Astrocyte of the cerebellum (primary cell): ENCODE measurements at places on chromosomes 6 and 20.
A peak's percentile ranks its signal among the peaks of the same experiment; 100 is the strongest.

DNA sequence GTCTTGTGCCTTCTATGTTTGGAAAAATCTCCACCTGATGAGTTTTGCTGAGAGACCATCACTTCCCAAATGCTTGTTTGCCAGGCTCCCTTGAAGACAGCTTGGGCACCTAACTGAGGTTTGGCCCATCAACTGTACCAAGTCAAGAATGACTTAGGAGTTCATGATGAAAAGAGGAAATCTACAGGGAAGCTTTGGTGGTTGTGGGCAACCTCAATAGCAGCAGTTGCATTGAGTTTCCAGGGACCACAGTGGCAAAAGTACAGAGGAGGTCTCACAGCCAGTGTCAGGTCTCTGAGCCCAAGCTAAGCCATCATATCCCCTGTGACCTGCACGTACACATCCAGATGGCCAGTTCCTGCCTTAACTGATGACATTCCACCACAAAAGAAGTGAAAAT is 49.7 kb upstream of the PHACTR1 start:
- no peak for DNase-seq

DNA sequence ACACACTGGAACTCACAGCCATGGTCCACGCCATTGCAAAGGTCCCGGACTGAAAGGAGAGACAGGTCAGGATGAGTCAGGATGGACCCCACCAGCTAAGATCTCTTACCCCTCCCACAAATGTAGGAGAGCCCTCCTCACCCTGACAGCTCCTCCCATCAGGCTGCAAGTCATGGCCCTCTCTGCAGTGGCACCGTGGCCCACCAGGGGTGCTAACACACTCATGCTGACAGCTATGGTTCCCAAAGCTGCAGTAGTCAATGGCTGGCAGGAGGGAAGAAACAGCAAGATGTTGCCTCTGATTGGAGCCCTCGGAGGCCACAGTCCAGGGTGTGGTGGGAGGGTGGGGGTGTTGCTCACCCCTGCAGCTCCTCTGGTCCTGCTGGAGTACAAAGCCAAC is 5.7 kb upstream of the RBPJL start:
- no peak for DNase-seq

DNA sequence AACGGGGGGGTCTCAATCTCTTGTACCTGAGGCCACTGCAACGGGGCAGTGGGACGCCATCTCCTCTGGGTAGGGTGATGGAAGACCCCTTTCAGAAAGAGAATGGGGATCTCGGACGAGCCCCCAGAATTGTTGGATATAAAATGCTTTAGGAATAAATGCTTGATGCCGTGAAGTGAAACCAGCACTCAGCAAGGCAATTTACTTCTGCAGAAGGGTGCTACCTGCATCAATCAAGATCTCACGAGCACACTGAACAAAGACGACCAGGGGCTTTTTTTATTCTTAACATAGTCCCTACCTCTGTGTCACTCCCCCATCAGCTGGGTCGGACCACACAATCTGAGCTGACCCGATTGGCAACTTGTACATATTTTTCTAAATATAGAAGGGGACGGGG is 203.6 kb upstream of the TBX18 start:
- no peak for DNase-seq

DNA sequence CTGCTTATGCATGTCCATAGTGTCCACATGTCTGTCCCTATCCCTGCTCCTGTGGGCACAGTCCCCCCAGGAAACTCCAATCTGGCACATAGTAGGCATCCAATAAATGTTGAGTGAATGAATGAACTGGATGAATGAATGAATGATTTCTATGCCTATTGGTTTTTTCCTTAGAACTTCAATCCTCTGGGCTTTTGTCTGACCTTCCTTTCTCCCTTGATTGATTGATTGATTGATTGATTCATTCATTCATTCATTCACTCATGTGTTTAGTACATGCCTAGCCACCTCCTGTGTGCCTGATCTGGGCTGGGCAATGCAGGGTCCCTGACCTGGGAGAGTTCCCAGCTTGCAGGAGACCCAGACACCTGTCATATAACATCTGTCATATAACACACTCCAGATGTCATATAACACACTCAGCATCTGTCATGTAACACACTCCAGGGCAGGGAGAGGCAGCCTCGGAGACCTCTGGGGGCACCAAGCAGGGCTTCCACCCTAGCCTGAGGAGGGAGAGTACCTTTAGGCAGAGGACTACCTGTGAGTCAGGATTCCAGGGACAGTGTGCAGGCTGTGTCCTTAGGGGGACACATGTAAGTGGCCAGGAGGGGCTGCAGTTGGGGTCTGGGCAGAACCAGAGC is 17.9 kb downstream of the VSTM2L start:
- DNase-seq: no peak

DNA sequence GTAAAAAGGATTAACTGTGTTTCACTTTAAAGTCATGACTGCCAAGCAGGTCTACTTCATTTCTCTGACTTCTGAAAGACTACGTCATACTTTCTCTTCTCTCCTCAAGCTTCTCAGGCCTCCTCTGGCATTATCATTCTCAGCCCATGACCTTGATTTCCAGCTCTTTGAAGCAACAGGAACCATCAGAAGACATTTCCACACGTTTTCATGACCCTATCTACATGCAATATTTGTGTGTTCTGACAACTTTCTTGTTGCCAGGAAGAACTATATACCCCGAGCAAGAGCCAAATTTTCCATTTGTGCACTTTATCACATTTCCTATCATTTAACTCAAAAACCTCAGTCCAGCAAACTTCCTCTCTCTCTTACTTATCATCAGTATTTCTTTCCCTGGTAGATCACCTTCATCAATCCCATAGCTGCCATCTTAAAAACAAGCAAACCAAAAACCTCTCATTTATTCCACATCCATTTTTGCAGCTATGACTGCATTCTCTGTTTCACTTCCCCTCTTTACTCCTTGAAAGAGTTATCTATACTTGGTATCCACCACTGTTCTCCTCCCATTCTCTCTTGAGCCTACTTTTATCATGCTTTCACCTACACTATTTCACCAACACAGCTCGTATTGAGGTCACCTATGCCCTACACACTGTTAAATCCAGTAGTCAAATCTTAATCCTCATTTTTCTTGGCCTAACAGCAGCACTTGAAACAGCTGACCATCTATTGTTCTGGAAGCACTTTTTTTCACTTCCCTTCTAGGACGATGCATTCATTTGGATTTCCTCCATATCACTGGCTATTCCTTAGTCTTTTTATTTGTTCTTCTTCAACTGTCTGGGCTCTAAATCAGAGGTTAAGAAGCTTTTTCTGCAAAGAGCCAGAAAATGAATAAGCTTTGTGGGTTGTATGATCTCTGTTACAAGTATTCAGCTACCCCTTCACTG is 47.1 kb downstream of the STX7 start:
- DNase-seq: no peak

DNA sequence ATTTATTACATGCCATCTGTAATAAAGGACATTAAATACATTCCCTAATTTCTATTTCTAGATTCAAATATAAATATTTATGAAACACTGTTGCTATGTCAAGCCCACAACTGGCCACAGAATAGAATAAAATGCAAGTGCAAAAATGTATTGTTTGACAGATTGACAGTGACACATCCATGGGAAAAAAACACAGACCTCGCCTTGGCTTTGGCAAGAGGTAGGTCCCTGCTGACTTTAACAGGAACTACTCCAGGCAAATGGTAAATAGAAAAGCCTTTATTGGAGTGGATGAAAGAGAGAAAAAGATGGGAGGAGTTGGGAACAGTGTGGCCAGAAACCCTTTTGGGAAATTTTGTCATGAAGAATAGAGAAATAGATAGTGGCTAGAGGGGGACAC is 622.9 kb downstream of the UTRN start:
- no peak for DNase-seq

GRCh38 chr20:55774628-55775027 is 230.7 kb downstream of the CBLN4 start:
- no peak for DNase-seq

DNA sequence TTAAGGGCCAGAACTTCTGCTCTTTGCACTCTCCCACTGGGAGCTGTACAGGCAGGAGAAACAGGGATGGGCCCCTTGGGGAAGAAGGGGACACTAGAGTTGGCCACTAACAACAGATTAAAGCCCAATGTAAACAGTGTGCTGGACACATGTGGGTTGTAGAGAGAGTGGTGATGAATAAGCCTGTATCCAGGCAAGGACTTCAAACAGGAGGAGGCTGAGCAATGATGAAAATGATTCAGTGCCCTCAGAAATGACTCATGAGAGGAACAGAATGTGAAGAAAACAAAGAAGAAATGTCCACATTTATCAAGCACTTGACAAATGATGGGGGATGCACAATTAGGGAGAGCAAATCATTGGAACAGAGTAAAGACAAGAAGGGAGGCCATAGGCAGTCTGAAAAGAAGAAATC is 242.3 kb downstream of the TBX18 start:
- peak; percentile 69 for DNase-seq

GRCh38 chr6:47197682-47198640 is 111.7 kb downstream of the TNFRSF21 start:
- no peak for DNase-seq

- no peak for DNase-seq
Measured at GRCh38 chr6:15870333-15871043, 207.7 kb upstream of the DTNBP1 start.

- DNase-seq: no peak
Measured at GRCh38 chr20:15487682-15488081, 1085.6 kb downstream of the KIF16B start.

DNA sequence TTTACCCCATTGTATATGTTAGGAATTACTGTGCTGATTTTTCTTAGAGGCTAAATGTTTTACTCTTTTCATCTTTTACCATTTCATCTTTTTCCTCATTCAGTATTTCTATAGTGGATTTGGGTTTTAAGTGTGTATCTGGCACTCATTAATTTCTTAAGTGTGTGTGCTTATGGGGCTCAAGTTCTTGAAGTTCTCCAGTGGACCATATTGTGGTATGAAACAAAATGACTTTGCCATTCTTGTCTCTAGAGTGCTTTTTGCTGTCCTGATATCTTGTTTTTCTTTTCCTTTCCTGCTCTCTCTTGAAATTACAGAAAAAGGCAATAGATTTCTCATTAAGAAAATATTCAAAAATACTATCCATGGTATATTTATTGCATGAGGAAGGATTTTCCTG is 123.1 kb downstream of the ARID1B start:
- DNase-seq: no peak

- DNase-seq: no peak
Measured at GRCh38 chr6:85675030-85675819, 32.5 kb upstream of the SYNCRIP start.

- no peak for DNase-seq
Measured at GRCh38 chr20:23754731-23755130, 4.0 kb upstream of the CST1 start.

DNA sequence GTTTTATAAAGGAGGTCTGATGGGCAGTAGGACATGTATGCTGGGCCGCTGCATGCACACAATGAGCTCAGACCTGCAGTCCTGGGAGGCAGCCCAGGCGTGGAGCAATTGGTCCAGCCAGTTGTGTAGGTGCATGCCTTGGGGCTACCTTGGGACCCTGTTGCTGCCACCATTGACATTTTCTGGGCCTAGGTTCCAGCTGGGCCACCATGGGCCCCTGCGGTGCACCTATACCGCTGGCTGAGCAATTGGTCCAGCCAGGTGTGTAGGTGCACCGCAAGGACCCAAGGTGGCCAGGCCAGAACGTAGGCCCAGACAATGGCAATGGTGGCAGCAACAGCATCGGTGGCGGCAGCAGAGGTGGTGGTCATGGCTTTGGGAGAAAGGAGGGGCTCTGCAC is 143.9 kb downstream of the PXDC1 start:
- DNase-seq: no peak

DNA sequence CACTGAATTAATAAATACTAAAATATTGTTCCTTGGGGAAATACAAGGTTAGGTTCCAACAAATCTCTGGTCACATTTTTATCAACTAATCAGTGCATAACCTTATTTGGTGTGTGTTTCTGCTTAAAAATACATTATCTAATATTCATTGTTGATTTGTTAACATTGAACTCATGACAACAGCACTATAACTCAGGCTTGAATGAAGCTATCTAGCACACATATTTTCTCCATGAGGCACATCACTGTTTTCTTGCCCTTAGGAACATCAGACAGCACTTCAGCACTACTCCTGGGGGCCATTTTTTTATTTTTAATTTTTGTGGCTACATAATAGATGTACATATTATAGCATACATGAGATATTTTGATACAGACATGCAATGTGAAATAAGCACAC is 277.2 kb upstream of the NT5E start:
- DNase-seq: no peak

DNA sequence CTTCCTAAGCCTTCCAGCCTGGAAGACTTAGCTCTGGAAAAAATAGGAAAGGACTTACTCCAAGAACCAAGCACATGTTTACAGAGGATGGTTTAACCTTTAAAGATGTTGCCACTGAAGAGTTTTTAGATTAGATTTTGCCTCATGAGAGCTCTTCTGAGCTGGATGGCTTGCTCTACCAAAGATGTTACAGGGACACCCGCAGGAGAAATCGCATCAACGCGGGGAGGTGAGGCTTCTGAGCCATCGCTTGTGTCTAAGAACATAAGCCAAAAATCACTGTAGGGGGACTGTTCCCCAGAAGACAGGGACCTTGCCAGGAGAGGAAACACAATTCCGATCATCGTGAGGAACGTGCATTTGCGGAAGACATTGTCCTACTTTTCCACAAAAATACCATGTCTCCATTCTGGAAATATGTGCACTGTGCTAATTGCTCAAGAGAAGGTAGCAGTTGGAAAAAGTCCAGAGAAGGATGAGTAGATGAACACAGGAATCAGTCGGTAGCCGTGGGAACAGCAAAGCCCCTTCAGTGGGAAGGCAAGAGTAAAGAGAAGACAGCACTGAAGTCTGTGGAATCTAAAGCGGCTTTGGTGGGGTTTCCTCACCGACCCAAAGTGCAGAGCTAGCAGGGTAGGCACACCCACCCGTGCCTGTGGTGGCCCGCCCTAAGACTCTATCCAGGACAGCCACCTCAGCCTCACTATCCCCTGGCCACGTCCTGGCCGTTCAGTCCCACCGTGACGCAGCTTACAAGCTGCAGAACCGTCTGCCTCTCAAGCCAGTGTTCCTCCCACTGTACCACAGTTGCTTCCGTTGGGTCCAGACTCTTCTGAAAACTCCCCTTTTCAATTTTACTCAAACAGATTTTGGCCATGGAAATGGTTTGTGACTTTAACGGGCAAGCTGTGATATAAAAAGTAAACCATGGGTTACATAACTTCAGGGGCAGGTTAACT is 334.8 kb downstream of the NRN1 start:
- DNase-seq: no peak

DNA sequence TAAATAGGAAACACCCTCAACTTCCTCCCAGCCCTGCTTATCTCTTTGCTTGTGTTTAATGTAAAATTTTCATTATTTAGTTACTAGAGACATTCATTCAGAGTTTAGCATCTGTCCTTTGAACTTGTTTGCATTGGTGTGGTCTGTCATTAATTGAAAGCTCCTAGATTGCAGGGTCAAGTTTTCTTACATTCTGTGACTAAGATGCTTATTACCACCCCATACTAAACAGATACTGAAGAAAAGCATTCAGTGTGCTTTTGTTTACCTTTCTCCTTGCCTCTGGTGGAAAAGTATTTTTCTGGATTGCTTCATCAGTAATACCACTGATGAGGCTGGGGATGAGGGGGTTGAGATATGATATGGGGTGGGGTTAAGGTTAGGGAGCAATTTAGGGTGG is 199.0 kb downstream of the SAMD5 start:
- no peak for DNase-seq
